ENCODE measurements at places on chromosomes 1 and 21.

- peak; percentile 57 for DNase-seq
Observed at GRCh38 chr1:22861764-22862440, 110.8 kb downstream of the LACTBL1 start.

DNA sequence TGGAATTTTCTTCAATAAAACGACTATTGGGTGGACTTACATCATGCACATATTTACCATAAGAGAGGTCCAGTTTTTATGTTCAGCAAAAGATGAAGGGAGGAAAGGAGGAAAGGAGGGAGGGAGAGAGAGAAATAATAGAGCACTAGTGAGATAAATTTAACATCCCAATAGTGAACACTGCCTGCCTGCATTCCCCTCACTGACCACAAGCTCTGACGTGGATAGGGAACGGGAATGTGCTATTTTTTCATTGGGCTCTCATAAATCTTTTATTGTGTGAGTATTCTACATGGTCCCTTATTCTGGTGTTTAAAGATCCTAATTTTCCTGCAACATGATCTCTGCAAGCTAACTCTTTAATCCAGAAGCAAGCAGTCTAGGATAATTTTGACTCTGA, 82.1 kb downstream of the TTC3 start:
- DNase-seq = no peak

DNA sequence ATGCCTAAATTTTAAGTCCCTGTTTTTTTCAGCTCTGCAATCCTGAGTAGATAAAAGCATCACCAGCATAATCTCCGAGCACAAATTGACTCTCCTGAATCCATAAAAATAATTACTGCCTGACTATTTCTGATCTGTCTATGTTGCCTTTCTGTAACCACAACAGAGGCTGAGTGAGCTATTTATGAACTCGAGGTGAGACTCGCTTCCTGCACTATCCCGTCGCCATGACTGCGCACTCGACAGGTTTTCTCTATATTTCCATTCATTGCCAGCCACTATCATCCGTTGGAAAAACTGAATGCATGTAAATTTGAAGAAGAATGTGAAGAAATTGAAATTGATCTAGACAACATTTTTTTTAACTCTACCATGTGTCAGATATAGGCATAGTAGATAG, 897.2 kb downstream of the ADGRL2 start:
- DNase-seq = no peak

- no peak for DNase-seq
Observed at GRCh38 chr1:245007852-245008251, 143.5 kb upstream of the HNRNPU start.

DNA sequence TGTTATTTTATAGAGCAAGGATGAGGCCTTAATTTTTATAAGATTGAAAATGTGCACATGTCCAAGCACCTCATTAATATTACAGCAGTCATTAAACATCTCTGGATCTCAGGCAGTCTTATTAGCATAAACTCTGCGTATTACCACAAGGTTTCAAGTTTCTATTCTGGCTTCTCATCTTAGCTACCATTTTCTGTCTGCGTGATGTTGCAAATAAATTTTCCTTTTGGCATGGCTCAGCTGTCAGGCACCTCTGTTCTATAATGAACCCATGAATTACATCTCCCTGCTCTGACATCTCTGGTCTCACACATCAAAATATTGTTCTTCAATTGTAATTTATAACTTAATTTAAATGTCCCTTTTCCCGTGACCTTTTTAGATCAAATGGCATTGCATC, 156.5 kb downstream of the SLC45A1 start:
- DNase-seq = no peak

DNA sequence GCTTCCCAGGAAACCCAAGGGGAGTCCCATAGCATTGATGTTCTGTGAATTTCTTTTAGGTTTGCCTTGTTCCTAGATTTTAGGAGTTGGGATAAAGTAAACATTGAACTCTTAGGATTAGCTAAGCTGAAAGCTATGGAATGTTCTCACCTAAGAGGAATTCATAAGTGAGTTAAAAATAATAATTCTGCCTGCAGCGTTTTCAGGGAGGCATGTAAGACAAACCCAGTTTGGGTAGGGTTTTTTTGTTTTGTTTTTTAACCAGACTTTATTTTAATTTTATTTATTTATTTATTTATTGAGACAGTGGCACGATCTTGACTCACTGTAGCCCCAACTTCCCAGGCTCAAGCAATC, 28.9 kb upstream of the CD101 start:
- no peak for DNase-seq

DNA sequence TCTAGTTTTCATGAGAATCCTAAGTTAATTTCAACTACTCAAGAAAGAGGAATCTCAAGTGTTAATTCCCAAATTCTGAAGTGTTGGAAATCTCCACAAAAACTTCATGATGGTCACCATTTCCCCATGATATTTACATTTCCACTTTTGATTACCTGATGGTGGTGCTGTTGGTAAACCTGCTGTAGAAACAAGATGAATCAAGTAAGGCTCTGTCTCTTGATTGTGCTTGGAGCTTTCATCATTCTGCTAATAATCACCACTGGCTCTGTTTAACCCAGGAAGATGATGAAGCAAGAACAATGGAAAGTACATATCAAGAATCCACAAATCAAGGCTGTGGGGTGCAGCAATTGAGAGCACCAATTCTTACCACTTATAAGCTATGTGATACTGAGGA, 77.8 kb downstream of the C4BPA start:
- no peak for DNase-seq

All from Ammon's horn (tissue), 1 donor.